ENCODE measurements at places on chromosomes 12 and 14.

- peak; percentile 66 for DNase-seq
These were observed 169.0 kb upstream of the EEA1 start for GRCh38 chr12:93098077-93098476.

- no peak for DNase-seq
These were observed 347.8 kb downstream of the GLT1D1 start for GRCh38 chr12:129201029-129201428.

GRCh38 chr12:27866373-27867101 lies 86.5 kb upstream of the MANSC4 start:
- no peak for DNase-seq

GRCh38 chr12:90013409-90013808 lies 304.8 kb upstream of the ATP2B1 start:
- DNase-seq, result peak; percentile 16

DNA sequence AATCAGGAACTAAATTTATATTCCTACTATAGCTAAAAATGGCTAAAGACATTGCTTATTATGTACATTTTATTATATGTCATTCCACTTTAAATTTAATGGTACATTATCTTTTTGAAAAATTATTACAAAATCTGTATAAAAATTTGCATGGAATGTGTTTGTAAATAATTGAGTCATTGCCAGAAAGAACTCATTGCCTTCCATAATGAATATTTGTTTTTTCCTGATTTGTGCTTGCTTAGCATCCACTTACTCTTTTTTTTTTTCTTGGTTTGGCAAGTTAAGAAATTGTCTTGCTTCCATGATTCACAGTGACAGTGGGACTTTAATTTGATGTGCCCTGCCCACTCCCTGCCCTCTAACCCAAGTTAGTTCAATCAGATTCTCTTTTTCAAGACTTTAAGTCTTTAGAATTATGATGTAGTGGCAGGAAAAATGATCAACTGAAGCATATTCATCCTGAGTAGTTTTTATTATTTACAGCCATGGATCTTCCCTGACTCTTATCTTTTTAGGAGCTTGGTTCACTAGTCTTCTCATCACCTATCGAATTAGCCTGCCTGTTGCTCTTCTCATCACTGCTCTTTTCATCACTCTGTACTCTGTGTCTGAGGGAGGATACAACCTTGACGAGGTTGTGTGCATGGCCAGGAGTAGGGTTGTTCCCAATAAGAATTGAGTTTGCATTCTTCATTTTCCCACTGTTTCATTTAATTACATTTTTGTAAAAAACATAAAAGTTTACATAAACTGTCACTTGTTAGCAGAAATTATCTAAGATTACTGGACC lies 442.0 kb downstream of the BTG1 start:
- no peak for DNase-seq

GRCh38 chr12:98579347-98579746 lies 14.1 kb upstream of the SLC25A3 start:
- no peak for DNase-seq

- DNase-seq, result no peak
These were observed 1.8 kb downstream of the TBC1D30 start for GRCh38 chr12:64826234-64826633.

DNA sequence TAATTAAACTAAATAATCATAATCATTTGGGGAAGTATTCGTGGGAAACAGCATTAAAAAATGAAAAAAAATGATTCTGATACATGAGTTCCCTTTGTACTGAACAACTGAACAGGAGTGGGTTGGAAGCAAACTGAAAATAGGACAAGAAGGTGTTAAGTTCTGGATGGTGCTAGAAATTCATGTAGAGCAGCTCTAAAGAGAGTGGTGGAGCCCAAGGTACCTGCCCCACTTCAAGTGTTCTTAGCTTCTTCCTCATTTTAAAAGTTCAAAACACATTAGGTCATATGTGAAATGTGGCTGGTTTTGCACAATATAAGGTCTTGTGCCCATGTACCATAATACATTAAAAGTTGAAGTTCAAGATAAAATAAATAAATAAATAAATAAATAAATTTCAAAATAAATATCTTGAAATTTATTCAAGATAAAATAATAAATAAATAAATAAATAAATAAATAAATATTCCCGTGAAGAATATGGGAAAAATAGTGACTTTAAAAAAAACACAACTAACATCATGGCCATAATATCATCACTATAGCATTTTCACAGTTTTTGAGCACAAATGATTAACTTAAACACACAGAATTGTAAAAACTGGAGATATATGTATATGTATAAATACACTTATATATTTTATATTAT lies 191.5 kb upstream of the PRKD1 start:
- DNase-seq, result no peak

GRCh38 chr14:51661504-51661903 lies 9.8 kb downstream of the FRMD6 start:
- no peak for DNase-seq

DNA sequence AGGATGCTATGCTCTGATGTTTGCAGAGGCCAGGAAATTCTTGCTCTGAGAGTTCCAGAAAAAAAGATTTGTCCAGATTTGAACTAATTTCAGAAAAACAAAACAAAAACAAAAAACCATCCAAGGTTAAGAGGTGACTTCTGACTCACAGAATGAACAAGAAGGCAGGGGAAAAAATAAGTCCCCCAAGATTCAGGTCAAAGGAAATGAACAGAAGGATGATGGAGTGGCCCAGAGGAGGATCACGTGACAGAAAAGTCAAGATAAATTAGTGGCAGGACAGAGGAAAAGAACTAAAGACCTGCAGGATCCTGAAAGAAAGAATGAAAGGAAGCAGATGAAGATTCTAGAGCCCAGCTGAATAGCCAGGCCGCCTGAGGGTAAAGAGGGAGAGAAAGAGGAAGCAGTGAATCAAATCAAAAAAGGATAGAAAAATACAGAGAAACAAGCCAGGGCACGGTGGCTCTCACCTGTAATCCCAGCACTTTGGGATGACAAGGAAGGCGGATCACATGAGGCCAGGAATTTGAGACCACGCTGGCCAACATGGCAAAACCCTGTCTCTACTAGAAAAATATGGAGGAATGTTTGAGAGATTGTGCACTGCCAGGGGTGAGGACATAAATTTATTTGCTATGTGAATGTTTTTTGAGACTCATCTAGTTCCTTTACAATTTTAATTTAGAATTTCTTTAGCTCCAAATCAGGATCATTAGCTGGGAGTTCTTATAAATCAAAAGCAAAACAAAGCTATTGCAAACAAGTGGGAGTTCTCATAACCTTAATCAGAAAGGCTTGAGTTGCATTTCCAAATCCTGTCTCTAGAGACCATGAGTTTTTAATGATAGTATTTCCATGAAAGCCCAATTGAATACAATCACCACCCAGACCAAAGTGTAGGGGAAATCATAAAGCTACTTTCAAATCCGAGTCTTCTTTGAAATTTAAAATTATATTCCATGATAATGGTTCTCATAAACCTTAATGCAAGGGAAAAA lies 217.1 kb upstream of the PLEKHG7 start:
- DNase-seq, result no peak

DNA sequence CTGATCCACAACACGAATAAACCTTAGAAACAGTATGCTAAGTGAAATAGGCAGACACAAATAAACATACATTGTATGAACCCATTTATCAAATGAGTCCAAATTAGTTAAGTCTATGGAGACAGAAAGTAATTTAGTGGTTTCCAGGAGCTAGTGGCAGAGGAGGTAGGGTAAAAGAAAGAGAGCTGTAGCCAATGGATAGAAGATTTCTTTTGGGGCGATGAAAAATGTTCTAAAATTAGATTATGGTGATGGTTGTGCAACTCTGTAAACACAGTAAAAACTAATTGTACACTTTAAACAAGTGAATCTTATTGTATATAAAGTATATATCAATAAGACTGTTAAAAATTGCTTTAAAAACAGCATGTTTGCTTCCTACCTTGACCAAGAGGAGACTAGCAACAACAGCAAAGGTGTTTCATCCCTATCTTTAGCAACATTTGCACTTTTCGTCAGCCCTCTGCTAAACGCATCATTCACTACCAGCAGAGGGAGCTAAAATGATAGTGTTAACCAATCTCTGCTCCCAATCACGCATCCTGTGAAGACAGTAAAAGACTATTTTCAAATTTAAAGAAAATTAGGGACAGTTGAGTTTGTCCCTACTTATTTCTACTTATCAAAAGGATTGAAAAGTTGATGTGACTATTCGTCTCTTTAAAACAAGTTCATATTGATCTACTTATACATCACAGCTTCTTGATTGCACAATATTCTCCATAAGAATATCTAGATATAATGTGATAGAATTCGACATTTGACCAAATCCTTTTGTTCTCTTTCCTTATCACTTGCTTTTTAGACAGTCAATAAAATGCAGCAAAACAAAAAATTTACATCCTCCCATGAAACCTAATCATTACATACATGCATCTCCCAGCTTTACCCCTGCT lies 24.0 kb upstream of the LGR5 start:
- DNase-seq, result no peak

- DNase-seq, result no peak
These were observed 751.5 kb upstream of the ALG10B start for GRCh38 chr12:37565112-37565511.

DNA sequence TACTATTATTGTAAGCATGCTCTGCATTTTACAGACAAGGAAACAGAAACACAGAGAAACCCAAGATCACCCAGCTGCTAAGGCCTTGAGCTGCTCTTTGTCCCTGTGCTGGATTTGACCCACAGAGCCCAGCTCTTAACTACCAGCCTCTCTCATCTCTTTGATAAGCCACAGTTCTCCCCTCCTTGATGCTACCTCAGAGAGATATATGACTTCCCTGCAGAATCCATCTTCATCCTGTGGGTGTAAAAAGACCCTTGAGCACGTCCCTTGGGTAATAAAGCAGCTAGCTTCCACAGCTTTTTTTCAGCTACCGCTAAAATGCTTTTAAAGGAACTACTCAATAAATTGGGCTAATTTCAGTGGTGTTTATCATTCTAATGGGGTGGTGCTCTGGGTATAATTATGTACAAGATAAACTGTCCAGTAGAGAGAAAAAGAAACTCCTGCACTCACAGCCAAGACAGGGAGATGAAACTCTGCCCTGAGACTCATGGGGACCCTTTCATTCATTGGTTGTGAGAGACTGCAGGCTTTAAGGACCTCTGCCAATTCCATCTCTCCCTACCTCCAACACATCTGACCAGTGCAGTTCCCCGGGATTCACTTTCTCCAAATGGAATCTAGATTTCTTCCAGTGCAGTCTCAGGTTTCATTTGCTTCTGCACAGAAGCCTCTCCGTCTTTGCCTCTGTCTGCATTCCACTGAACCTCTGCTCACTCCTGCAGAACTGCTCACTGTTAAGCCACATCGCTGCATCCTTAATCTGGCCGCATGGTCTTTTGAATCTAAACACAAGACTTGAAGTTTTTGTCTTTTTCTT lies 24.7 kb upstream of the NTF3 start:
- no peak for DNase-seq

GRCh38 chr14:90194706-90195105 lies 61.6 kb upstream of the PSMC1 start:
- no peak for DNase-seq

GRCh38 chr14:30218907-30219306 lies 291.3 kb upstream of the PRKD1 start:
- DNase-seq, result no peak

GRCh38 chr12:20451761-20452160 lies 83.4 kb downstream of the PDE3A start:
- no peak for DNase-seq

DNA sequence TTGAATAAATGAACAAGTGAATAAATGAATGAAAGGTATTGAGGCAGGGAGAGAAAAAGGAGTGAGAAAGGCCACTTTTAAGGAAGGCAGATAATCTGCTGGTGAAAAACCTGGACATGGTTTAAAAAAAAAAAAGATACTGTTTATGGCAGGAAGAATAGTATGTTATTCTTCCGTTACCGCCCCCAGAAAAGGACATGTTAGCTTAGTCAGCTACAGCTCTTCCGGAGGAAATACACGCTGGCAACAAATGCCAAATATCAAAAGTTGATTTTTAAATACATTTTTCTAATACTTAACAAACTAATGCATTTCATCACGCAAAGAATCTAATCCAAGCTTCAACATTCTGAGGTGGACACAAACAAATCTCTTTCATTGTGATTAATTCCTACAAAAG lies 43.2 kb downstream of the SLC5A8 start:
- no peak for DNase-seq

- DNase-seq, result no peak
These were observed 74.1 kb downstream of the ESR2 start for GRCh38 chr14:64220056-64220455.

GRCh38 chr12:30440826-30441602 lies 254.7 kb downstream of the IPO8 start:
- DNase-seq, result no peak

DNA sequence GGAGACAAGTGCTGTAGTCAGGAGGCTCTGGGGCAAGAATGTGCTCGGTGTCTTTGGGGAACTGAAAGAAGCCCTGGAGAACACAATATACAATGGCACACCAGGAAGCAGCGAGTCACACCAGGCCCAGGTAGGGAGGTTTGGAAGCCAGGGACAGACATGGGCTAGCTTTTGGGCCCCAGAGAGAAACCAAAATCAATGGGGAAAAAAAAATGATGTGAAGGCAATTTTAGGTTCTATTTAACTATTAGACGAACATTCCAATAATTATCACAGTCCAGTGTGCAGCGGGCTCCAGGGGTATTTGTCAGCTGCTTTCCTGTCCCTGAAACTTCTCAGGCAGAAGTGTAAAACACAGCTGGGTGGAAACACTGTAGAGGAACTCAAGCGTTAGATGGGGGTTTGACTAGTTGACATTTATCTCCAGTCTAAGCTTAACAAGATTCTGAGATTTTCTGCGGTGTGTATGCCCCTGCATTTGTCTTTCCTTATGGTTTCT lies 21.8 kb upstream of the EGLN3 start:
- no peak for DNase-seq

- no peak for DNase-seq
These were observed 18.6 kb upstream of the GARIN2 start for GRCh38 chr14:67170660-67171059.

- no peak for DNase-seq
These were observed 107.8 kb upstream of the GRIP1 start for GRCh38 chr12:66786531-66787308.

GRCh38 chr14:93019367-93019843 lies 96.3 kb downstream of the ITPK1 start:
- no peak for DNase-seq

- no peak for DNase-seq
These were observed 109.3 kb upstream of the MYF6 start for GRCh38 chr12:80598004-80598606.
